T follicular helper cell (primary cell): ENCODE measurements at places on chromosomes 1 and 21.
A peak's percentile ranks its signal among the peaks of the same experiment; 100 is the strongest.

DNA sequence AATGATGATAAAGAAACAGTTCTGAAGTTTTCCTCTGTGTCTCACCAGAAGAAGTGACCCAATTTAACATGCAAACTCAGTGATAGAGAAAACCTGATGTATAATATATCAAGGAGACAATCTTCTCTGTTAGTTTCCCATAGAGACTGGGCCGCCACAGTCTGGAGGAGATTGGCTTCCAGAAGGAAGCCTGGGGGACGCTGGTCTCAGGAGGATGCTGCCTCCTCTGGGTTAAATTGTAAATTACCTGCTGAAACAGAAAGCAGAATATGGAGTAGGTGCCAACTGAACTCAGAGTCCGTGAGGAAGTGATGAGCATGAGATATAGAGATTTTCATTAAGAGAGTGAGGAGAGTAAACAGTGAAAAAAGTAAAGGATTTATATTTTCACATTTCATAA is 15.8 kb downstream of the OR14I1 start:
- DNase-seq: no peak

DNA sequence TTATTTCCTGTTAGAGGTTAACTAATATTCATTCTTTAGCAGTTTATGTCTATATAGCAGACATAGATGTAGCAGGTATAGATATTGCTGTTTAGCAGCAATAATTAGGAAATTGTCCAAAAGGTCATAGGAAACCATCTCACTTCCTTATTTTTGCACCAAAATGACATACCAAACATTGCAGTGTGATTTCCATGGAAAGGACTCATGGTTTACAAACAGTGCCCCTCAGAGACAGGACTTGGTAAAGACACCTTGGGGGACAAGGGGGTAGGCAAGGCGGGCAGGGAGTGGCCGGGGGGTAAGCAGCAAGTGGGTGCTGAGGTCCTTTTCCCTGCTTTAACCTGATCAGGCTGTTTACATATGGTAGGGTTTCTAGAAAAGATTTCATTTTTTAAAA is 30.5 kb downstream of the BATF3 start:
- DNase-seq: no peak

GRCh38 chr1:174445817-174446216 is 1.9 kb upstream of the GPR52 start:
- no peak for DNase-seq

GRCh38 chr1:116474921-116475849 is 95.6 kb downstream of the CD58 start:
- no peak for DNase-seq

DNA sequence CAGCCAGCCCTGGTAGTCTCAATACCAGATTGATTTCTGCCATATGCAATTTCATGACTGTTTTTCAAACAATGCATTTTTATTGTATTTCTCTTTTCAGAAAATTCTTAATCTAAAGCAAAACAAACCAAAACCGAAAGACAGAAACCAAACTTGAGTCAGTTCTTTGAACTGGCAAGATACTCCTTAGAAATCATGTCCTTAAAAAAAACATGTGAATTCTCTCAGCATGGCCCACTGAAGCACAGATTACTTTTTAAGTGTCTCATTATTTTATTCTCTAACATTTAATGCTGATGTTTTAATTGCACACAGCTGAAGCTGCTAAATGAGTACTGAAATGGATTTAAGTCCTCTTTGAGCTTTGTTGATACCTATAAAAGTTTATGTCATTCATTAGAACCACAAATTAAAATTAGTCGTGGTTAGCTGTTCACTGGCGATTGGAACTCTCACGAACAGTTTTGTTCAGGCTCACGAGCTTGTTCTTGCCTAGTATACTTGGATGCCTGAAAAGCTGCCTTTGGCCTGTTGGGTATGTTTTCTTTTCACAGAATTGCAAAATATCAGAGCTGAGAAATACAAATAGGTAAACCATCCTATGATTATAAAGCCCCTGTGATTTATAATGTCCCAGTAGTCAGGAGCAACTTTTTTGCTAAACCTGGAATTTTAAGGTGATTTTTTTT is 87.5 kb downstream of the CAMTA1 start:
- DNase-seq: no peak

DNA sequence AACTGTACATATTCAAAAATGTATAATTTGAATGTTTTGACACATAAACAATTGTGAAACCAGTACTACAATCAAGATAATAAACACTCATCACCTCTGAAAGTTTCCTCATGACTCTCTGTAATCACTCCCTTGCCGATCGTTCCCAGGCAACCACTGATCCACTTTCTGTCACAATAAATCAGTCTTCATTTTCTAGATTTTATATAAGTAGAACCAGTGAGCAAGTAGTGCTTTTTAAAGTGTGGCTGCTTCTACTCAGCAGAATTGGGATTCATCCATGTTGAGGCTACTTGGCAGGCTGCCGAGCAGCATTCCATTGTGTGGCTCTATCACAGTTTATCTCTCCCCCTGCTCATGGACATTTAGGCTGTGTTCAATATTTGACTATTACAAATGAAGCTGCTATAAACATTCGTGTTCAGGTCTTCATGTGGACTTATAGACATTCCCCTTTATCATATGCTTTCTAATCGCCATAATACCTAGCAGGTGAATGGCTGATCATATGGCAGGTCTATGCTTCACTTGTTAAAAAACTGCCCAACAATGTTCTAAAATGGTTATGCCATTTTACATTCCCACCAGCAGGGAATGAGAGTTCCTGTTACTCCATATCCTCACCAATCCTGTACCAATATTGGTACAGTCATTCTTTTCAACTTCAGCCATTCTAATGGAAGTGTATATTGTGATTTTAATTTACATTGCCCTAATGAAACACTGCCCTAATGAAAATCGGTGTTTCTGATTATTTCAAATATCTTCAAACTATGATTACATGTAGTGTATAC is 20.5 kb downstream of the TEX38 start:
- no peak for DNase-seq

DNA sequence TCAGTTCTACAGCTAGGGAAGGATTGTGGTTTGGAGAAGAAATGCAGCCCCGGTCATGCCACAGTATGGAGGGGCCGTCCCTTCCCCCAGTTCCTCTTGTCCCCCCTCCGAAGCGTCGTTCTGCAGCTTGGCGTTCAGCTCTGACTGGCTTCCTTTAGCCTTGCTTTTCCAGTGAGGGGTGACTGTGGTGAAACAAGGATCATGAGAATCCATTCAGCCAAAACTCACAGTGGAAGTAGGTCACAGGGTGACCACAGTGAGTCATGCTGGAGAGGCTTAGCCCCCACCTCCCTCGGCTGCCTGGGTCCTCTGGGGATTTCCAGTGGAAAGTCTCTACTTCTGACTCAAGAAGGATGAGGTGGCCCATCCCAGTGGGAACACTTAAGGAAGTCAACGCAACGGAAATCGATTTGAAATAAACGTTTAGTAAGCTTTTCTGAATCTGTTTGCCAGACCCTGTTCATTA is 37.3 kb upstream of the COL6A2 start:
- no peak for DNase-seq

GRCh38 chr1:60130703-60131102 is 57.1 kb upstream of the C1orf87 start:
- DNase-seq: no peak

DNA sequence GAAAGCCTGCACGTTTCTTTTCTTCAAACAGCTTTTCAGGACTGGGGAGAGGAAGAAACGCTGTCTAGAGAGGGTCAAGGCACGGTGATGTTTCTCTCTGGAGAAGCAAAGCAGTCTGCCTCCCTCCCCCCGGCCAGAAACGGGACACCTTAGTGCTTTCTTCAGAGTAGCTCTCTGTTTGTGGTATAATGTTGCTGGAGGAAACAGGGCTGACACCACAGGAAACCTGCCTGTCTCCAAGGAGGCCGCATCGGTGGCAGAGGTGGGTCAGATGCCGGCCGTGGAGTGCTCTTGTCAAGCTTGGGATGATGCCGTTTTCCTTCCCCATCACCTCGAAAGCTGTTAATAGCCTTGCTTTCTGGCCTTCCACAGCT is 139.4 kb downstream of the DHRS3 start:
- DNase-seq: peak; percentile 4

DNA sequence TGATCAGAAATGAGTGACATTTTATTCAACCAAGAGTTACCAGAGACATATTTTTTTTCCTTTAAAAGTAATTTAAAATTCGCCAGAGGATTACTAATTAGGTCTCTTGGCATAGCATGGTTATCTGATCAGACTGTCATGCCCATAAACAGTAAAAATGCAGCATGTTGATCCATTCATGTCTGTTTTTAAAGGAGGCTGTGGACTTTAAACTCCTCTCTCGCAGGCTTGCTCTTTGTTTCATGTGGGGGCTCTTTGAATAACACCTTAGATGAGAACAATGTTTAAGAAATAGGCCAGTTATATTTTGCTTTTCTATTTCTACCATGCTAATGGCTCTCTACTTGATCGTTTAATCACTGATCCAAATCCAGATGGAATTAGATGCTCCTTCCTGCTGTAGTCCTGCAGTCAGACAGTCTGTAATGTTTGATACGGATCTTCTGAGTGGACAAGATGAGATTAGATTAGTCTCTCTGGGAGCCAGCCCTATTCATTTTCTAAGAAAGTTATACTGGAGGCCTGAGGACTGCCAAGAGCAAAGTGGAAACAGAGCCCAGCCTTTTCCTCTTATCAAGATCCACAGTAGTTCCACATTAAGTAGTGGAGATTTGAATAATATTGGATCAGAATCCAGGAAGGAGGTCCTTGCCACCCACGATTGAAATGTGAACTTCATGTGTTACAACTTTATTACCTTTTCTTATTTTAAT is 197.4 kb downstream of the HS2ST1 start:
- no peak for DNase-seq

DNA sequence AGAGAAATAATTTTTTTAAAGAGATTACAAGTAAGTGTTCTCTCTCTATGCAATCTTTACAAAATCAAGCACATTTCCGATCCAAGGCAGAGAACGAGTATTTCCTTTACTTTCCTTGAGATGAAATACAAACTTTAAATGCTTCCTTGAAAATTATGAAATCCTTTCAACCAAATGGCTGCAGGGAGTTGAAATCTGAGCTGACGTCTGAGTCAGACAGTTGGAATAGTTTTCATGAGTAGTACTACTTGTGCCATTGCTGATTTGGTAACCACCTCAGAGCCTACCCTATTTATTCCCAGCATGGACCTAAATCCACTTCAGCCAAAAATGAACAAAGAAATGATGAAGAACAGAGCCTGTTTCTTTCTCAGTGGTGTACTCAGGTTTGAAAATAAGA is 183.6 kb downstream of the GIPC2 start:
- DNase-seq: no peak

- DNase-seq: no peak
Observed at GRCh38 chr1:115911294-115911693, 65.0 kb upstream of the SLC22A15 start.

GRCh38 chr1:53112861-53113260 is 29.6 kb downstream of the SLC1A7 start:
- DNase-seq: no peak

- DNase-seq: no peak
Observed at GRCh38 chr1:40739455-40740008, 44.1 kb upstream of the KCNQ4 start.

DNA sequence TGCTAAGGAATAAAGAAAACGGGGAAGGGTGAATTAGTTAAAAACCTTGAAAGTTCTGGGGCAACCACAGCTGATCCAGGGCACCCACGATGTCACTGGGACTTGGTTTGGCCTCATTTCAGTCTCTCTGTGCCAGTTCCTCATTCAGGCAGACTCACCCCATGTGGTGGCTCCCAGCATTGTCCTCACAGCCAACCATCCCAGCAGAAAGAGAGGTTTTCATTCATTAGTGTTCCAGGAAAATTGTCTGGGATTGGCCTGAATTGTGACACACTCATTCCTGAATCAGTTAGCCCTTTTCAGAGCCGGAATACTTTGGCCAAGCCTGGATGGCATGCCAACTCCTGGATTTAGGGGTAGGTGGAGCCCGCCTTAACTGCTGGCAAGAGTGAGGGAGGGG is 367.7 kb downstream of the PRDM2 start:
- DNase-seq: no peak

- no peak for DNase-seq
Observed at GRCh38 chr1:208118841-208119606, 125.2 kb downstream of the PLXNA2 start.

GRCh38 chr1:108646648-108647269 is 14.1 kb downstream of the HENMT1 start:
- peak; percentile 73 for DNase-seq

GRCh38 chr1:59698386-59698785 is 116.4 kb upstream of the HOOK1 start:
- DNase-seq: no peak

- DNase-seq: no peak
Observed at GRCh38 chr1:109793089-109793485, 29.4 kb upstream of the EPS8L3 start.
